Right lung (tissue), 10 donors: ENCODE measurements at places on chromosomes 2 and 18. TPM values are rescaled to one million over a fixed set of nuclear protein-coding genes. Genes with fewer than 3 reads are reported as not detected.

DNA sequence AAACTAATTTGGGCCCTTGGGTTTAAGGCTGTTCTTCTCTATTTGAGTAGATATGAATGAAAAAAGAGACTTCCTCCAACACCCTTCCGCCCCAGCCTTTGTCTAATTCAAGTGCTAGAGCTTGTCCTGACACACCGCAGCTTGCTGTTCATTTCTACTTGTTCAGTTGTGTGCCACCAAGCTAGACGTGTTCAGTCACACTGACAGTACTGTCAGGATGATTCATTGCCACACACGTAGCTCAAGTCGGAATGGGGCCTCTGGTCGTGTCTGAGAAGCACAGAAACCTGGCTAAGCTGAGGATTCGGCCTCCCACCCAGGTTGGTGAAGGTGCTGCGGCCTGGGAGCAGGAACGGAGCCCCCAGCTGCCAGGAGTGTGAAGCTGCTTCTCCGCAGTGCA is 45.6 kb upstream of the INHBB start:
- no peak for DNase-seq

DNA sequence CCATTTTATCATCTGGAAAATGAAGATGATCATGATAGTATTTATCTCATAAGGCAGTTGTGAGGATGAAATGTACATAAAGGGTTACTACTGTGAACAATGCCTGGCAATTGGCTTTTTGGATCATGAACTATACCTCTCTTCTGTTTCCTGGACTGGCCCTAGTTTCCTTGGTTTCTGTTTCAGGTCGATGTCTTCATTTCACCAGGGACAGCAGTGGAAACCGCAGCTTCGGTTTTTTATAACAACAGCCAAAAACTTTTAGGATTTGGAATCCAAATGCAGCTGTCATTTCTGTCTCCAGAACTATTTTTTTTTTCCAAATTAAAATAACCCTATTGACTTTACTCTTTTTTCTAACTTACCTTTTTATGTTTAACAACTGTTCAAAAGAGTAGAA is 425.1 kb downstream of the RND3 start:
- no peak for DNase-seq

DNA sequence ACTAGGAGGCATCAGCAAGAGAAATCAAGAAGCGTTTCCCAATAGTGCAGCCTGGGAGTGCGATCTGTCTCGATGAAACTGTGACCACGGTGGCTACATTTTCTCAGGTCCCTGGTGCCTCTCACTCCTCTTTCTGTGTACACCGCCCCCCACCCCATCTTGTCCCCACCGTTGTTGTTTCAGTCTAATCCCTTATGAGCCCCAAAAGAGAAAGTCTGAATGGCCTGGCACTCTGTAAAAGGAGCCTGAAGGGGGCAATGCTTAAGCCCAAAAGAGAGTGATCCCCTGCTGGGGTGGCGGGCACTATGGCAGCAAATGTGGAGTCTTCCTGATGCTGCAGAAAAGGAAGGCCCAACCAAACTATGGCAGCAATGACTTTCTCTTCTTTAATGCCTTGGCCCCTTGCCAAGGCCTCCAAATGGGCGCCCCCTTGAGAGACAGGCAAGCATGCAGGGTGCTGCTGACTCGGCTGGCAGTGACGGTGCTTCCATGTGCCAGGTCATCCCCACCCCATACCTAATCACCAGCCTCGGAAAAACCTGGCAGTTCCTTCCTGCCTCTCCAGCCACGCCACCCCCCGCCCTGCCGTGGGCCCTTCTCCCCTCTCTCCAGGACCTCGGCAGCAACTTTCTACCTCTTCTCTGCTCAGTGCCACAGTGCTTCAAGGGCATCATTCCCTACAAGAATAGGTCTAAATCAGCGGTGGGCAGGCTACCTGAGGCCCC is 123.0 kb downstream of the CYP26B1 start:
- DNase-seq: no peak

Gene EHD3
- 7.5 TPM for polyA plus RNA-seq

Gene PLB1
- polyA plus RNA-seq: 1.2 TPM

Gene CYP26B1
- polyA plus RNA-seq: 6.5 TPM
